T follicular helper cell (primary cell): ENCODE measurements at places on chromosomes 4 and X.

DNA sequence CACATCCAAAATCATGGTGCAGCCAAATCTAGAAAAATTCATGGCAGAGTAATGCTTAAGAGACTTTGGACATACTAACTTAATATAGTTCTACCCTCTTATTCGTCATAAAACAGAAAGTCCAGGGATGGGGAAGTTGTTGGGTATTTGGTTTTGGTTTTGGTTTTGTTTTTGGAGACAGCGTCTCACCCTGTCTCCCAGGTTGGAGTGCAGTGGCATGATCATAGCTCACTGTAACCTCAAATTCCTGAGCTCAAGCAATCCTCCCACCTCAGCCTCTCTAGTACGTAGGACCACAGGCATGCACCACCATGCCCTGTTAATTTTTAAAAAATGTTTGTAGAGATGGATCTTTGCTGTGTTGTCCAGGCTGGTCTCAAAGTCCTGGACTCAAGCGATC lies 271.8 kb upstream of the TENM3 start:
- DNase-seq: no peak

DNA sequence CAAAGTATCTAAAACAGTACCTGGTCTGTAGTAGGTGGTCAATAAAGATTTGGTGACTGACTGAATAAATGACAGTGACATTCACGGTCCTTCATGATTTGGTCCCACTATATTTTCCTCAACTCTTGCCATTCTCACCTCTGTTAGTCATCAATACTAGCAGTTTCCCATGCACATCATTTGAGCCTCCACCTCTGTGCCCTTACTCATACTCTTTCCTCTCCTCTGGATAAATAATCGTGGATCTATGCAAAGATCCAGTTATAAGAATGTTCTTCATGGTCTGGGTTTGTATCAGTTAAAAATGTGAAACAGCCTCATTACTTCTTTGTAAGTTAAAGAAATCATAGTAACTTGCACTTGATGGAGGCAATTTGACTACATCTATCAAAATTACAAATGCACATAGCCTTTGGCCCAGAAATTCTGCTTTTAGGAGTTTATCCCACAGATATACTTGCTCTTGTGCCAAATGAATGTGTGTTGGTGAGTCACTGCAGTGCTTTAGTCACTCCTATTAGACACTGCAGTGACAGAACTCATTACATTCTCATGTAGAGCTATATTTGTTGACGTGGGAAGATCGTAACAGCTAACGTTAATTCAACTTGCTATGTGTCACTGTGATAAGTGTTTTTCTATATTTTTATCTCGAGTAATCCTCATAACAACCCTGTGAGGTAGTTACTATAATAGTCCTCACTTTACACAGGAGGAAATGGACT lies 121.9 kb upstream of the SMIM10 start:
- DNase-seq: no peak

DNA sequence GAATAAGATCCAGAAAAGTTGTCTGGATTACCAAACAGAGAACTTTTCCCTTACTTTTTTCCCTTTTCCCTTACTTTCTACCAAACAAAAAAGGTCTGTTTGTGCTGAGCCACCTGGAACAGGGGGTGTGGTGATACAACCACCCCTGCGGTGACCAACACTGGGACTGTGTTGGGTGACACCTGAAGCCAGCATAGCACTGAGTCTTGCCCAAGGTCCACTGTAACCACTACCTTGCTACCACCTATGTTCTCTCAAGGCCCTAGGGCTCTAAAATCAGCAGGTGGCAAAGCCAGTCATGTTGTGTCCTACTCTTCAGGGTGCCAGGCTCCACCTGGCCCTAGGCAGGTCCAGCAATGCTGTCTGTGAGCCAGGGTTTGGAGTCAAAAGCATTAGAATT lies 22.8 kb upstream of the UNC5C start:
- no peak for DNase-seq

DNA sequence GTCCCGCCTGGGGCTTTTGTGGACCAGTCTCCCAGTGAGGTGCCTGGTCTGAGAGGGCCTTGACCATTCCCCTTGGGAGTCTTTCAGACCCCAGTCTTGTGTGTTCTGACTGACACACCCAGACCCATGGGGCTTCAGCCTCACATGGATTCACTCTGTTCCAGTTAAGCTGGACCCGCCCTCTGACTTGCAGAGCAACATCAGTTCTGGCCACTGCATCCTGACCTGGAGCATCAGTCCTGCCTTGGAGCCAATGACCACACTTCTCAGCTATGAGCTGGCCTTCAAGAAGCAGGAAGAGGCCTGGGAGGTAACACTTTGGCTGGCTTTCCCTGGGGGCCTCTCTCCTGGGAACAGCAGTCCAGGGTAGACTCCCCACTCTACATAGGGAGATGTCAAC lies 6.8 kb downstream of the IL9R start:
- no peak for DNase-seq

- no peak for DNase-seq
Measured at GRCh38 chrX:72038016-72038415, 93.7 kb downstream of the RTL5 start.

DNA sequence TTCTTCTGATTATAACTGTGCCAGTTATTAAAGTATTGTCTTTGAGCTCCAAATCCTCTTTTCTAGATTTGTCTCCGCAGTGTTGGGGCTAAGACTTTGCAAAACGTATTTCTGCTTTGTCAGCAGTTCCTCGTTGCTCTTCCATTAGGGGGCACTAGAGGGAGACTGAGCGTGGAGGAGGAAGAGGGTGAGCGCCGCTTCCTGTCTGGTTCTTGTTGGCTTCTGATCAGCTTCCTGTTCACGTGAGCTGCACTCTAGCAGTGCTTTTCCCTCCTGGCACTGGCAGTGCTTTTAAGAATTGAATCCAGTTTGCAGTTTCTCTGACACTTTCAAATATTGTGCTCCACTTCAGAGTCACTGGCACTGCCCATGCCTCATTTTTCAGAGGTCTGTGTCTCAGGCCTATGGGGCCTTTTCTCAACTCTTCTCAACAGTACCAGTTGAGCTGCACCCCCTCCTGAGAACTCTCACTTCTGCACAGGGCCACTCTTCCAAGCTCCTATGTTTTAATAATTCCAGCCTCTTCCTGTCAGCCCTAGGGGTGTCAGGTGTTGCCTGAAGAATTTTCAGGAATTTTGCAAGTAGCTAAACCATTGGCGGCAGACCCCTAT lies 54.4 kb upstream of the LCORL start:
- DNase-seq: no peak

DNA sequence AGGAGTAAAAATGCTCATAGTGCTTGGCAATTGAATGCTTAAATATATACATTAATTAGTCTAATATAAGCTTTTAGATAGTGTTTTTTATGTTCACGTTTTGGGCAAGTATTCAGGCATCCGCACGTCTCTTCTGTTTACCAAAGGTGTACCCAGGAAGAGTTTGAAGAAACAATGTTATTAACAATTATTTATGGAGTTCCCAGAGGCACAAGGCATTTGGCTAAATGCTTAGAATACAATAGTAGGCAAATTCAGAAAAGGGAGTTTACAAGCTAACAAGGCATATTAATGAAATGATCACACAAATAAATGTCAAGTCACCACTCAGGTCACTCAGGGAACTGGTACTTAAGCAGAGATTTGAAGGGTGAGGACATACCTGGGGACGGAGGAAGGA lies 294.8 kb downstream of the TENM3 start:
- no peak for DNase-seq

GRCh38 chr4:74104145-74104544 lies 5.2 kb upstream of the CXCL2 start:
- DNase-seq: no peak

DNA sequence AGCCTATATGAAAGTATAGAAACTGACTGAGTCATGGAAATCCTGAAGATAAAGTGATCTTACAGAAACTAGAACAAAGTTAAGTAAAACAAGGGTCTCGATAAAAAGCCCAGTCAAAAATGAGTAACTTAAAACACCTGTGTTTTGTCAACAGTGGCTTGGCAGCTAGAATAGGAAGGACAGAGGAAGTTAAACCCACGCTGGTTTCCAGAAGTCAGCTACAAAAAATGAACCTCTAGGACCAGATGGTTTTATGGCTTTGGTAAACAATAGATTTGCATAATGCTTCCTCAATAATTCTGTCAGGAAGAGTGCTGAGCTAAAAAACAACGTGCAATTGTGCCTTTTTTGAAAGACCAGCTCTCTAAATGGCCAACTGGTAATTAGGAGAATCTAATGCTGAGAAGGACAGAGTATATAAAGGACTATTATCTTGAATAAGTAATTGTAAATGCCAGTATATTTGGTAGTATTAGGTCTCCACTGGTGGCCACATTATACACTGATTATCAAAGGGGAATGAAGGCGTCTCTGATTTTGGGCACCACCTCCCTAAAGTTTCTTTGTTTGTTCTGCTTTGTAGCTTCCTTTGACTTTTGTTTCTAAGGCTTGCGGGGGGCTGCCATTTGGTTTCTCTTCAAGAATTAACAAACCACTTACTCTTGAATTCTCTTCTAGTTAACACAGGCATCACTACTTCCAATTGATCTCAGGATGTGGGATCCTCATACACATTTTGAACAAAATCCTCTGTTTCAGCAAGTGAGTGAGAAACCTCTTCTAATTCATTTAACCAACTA lies 72.2 kb upstream of the PPP3CA start:
- DNase-seq: no peak

DNA sequence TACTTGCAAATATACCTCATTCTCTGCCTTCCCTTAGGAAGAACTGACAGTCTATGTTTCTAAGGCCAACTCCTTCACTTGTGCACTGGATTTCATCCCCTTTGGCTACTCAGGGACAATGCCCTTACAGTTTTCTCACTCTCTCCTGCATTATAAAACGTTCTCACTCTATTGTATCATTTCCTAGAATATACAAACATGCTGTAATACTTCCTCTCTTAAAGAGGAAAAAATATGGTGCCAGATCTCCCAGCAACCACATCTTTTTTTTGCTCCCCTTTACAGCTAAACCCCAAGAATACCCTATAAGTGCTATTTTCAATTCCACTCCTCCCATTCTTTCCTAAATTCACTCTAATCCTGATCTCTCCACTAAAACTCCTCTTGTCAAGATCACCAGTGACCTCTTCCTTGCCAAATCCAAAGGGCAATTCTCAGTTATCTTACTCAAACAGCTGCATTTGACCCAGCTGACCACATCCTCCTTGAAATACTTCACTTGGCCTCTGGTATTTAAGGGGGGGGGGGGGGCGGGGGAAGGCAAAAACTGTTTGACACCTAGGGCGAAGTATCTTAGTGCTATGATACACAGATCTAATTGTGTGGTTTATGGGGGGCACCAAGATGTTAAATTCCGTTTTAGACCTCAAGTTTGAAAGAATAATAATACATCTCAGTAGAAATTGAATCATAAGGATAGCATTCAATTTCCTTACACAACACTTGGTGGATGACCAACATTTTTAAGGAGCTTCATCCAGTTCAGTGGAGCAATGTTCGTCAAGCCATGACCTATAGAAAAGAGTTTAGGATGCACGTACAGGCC lies 1.6 kb downstream of the RCHY1 start:
- no peak for DNase-seq

- no peak for DNase-seq
Measured at GRCh38 chr4:57042711-57043169, 64.0 kb downstream of the POLR2B start.

DNA sequence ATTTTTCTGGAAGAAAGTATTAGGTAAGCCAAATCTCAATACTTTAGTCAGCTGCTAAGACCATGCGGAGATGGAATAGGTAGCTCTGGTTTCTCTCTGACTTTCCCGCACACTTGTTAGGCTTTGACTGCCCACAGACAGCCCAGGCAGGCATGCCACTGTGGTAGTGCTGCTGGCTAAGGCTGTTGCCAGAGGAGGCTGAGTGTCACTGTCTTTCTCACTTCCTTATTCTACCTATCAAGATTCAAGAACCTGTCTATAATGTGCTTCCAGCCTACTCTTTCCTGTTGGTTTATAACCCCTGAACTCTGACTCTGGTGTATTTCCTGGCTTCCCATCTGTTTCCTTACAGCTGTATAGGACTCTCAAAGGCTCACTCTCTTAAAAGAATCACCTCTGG lies 81.8 kb upstream of the TRPC5 start:
- no peak for DNase-seq

DNA sequence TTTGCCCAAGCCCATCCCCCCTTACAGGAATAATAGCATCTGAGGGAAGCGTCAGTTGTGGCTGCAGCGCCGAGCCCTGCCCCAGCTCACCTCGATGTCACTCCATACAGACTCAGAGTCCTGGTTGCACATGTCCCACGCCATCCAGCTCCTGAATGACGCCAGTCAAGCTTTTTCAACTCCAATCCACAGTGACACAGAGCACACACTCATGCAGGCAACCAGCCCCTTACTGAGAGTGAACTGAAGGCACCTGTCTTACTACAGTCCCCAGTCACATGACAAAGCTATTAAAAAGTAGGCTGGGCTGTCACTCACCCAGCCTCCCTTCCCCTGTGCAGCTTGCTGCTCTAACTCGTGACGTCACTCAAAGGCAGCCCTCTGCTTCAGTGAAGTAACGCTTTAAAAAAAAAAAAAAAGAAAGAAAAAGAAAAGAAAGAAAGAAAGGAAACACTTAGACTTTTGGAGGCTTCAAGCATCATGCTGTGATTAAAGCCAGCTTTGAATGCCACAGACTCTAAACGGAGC lies at the start of gene PPARGC1A:
Gene PPARGC1A, minus strand, starts transcription at position 234 of the 528 bp plus-strand sequence. Its CDS starts 90 bp downstream, at position 144.
- no peak for DNase-seq

GRCh38 chr4:20262221-20262620 lies 10.5 kb downstream of the SLIT2 start:
- no peak for DNase-seq

- no peak for DNase-seq
Measured at GRCh38 chr4:55675196-55675793, 39.2 kb upstream of the NMU start.

DNA sequence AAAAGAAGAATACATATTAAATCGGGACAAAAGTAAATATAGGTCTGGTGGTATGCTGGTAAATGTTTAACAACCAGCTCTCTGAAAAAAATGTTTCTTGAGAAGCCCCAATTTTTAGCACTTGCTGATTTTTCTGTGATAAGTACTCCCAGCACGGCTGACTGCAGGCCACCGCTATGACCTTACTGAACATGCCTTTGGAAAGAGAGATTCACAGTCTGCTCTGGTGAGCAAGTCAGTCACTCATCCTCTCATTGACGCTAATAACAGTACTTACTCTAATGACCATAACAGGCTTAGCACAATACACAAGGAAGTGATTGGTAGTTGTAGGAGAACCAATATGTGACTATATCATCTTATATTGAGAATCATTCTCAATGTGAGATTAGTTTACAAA lies 98.9 kb upstream of the BLTP1 start:
- no peak for DNase-seq

- no peak for DNase-seq
Measured at GRCh38 chr4:94924566-94924965, 166.8 kb downstream of the BMPR1B start.

- no peak for DNase-seq
Measured at GRCh38 chrX:87961471-87961870, 443.9 kb downstream of the KLHL4 start.

- DNase-seq: no peak
Measured at GRCh38 chr4:8101213-8102075, 57.2 kb downstream of the ABLIM2 start.
